Chondrocyte (in vitro differentiated cells): ENCODE measurements at places on chromosomes 7 and 10. TPM values are rescaled to one million over a fixed set of nuclear protein-coding genes. Genes with fewer than 3 reads are reported as not detected.

The SFR1 gene
- 3.7 to 5.5 TPM (median 4.6 TPM) in 3 replicates for total RNA-seq

The PIP gene
- not detected in 3 replicates for total RNA-seq

The CUTC gene
- total RNA-seq: 14.4 to 19.1 TPM (median 14.5 TPM) in 3 replicates

The ZP3 gene
- total RNA-seq: not detected in 3 replicates

The ING3 gene
- 14.2 to 18.6 TPM (median 17.4 TPM) in 3 replicates for total RNA-seq

The OR13A1 gene
- total RNA-seq: not detected in 3 replicates

The KLF14 gene
- total RNA-seq: 0.10 TPM in 1 of 3 replicates, not detected in the others

The SLC26A3 gene
- total RNA-seq: not detected in 3 replicates

The EMX2 gene
- total RNA-seq: 4.7 TPM in 1 of 3 replicates, not detected in the others

The NUTM2A gene
- total RNA-seq: 1.1 to 1.3 TPM (median 1.2 TPM) in 3 replicates

The CYP3A7 gene
- total RNA-seq: not detected in 3 replicates

The JCAD gene
- total RNA-seq: 18.3 to 23.9 TPM (median 19.4 TPM) in 3 replicates

The IL15RA gene
- 0.56 to 0.65 TPM in 2 of 3 replicates, not detected in the other for total RNA-seq
